ENCODE measurements at places on chromosomes 5 and 9. TPM values are rescaled to one million over a fixed set of nuclear protein-coding genes. Genes with fewer than 3 reads are reported as not detected.

DNA sequence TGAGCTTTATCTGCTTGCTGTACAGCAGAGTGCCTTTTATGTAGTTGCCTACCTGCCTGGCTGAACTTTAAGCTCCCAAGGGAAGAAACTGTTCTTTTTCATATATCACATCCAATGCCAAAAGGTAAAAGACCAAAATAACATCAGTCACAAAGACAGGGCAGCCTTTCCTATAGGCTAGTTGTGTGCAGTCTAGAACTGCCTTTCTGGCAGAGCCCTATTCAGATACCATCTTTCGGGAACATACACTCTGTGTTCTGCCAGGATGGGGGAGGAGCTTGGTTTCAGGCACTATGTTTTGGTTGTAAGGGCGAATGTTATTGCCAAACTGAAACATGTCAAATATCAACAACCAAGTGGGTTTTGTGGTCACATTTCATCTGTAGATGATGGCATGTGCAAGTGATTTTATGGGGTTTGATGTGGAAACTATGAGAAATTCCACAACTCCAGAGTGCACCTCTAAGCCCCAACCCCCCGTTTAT, 314.5 kb downstream of the ADGRV1 start:
- DNase-seq, result no peak

GRCh38 chr5:373710-374602, 52.4 kb downstream of the AHRR start:
- DNase-seq, result no peak

The SPINK6 gene
- total RNA-seq, result not detected

DNA sequence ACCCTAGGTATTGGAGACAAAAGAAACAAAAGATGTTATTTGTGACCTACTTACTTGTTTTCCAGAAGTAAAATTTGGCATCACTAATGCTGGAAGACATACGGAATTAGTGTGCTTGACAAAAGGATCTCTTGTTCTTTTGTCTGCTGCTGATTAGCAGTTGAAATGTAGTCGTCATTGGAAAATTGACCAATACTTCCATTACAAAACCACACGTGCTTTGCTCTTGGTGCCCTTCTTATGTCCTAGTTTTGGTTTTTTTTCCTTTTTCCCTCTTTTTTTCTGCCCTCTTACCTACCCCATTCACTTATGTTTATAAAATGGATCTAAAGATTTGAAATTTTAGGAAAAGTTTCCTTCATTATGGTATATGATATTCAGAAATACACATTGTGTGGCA, 197.4 kb downstream of the FER start:
- DNase-seq, result no peak

DNA sequence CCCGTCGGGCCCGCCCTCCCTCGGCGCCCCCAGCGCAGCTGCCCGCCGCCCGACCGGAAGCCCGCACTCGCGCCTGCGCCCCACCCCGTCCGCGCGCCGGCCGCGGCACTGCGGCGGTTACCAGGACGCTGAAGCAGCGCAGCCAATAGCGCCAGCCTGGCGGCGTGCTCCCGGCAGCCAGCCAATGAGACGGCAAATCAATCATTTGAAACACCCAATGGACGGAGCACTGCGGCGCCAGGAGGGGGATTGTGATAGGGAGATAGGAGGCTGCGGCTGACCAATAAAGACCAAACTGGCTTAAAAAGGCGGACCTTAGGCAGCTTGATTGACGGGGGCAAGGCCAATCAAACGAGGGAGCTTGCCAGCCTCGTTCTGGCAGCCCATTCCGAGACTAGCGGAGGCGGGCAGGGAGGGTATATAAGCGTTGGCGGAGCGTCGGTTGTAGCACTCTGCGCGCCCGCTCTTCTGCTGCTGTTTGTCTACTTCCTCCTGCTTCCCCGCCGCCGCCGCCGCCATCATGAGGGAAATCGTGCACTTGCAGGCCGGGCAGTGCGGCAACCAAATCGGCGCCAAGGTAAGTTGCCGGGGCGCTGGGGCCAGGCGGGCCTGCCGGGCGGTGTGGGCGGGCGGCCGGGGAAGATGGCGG, at the start of gene TUBB4B:
Gene TUBB4B, plus strand, starts transcription at position 447 of the 649 bp plus-strand sequence. Its CDS starts 74 bp downstream, at position 521.
- DNase-seq, result peak; percentile 100

The LCN9 gene
- not detected for total RNA-seq

All from pancreas (tissue), 10 donors.